Stimulated activated CD8-positive, alpha-beta memory T cell treated with anti-CD3 and anti-CD28 coated beads, Interleukin-7, amount 100 ng/mL, for 24 hours (primary cell): ENCODE measurements at places on chromosomes 3 and 15.

- no peak for DNase-seq
Measured at GRCh38 chr15:36590838-36591237, 11.4 kb downstream of the CDIN1 start.

- no peak for DNase-seq
Measured at GRCh38 chr3:113234688-113235260, 23.4 kb downstream of the BOC start.

DNA sequence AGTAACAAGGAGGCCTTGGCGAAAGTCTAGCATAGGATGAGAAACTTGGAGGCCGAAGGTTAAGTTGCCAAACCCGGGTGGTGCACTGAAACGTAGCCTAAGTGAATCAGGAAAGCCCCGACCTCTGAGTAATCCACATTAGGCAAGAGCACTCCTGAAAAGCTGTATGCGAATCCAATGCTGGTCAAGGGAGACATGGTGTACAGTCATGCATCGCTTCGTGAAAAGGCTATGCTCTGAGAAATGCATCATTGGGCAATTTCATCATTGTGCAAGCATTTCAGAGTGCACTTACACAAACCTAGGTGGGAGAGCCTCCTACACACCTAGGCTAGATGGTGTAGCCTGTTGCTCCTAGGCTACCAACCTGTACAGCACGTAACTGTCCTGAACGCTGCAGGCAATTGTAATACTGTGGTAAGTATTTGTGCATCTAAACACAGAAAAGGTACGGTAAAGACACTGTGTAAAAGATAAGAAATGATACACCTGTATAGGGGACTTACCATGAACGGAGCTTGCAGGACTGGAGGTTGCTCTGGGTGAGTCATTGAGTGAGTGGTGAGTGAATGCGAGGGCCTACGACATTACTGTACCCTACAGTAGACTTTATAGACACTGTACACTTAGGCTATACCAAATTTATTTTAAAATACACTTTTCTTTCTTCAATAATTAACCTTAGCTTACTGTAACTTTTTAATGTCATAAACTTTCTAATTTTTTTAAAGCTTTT, 222.5 kb downstream of the SHQ1 start:
- no peak for DNase-seq

DNA sequence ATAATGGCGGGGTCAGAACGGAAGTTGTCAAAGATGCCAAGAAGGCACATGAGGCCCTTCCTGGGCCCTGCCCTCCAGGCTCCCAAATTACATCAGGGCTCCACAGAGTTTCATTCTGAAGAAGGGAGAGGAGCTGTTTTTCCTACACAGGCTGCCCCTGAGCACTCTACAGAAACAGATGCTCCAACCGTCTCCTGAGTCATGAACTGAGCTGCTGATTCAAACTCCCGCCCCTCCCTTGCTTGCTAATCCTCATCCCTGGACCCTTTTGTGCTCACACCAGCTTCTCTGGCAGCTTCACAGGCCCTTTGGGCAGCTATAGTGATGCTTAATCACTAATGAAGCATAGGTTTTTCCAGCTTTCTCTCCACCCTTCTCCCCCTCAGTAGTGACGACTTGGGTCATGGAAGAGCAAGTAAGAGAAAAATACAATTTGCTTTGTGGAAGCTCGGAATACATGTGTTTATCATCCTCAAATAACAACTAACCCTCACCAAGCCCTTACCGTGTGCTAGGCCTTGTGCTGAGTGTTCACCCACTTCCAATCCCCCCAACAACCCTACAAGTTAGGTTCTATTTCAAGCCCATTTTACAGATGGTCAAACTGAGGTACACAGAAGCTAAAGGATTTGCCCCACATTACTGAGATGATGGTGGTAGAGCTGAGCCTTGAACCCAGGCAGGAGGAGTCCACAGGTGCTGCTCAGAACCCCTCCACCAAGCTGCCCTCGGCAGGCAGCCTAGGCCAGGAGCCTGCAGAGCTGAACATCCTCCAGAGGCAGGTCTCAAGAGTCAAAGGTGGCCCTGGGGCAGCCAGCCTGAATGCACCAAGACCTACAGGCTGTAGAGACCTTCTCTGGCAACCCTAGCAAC, 21.9 kb downstream of the MEGF11 start:
- DNase-seq, result no peak
